Astrocyte of the hippocampus (primary cell): ENCODE measurements at places on chromosomes 1 and 21.

DNA sequence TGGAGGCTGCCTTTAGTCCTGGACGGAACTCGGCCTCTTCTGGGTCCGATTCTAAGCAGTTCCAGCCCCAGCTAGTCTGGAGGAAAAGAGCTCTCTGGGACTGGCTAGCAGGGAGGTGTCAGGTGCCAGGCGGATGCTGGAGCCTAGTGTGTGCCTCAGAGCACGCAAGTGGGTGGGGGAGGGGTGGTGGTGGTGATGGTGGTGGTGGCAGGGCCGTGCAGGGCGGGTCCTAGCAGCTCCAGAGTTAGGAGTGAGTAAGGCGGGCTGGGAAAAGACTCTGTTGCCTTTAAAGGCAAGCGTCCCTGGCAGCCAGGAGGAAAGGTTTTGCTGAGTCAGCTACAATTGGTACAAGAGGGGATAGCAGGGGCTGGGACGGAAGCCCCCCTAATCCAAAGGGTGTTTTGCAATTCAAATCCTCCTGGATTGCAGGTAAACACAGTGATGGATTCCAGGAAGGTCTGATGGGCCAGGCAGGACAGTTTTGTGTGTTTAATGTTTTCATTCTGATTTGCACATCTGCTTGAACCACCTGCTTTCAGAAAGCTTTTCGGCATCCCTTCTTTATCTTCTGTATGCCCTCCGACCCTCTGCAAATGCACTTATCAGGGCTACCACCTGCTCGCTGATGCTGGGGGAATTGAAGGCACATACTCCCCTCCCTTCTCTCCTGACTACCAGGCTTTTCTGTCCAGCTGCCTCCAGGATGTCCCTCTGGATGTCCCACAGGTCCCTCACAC lies 4.1 kb upstream of the SLC2A1 start:
- peak; percentile 81 for DNase-seq

DNA sequence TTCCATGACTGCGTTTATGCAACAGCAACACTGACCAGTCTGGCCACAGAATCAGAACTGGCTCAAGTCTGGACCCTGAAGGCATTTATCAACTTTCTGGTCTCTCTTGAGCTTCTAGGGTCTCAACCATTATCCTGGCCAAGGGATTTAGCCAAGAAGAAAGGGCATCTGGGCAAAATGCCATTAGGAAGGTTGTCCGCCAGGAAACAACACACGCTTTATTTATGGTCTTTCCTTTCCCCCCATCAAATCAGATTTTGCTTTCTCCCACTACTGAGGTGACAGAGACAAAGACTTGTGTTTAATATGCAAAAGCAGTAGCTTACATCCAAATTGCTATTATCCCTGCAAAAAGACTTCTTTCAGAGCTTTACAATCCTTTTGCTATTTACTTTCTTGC lies 81.6 kb upstream of the PPP2R5A start:
- DNase-seq = peak; percentile 32

GRCh38 chr1:226126824-226127569 lies 59.5 kb downstream of the ACBD3 start:
- no peak for DNase-seq

GRCh38 chr21:36507397-36508018 lies 27.6 kb upstream of the CLDN14 start:
- no peak for DNase-seq

GRCh38 chr21:44433791-44434567 lies 21.3 kb upstream of the LRRC3 start:
- no peak for DNase-seq

DNA sequence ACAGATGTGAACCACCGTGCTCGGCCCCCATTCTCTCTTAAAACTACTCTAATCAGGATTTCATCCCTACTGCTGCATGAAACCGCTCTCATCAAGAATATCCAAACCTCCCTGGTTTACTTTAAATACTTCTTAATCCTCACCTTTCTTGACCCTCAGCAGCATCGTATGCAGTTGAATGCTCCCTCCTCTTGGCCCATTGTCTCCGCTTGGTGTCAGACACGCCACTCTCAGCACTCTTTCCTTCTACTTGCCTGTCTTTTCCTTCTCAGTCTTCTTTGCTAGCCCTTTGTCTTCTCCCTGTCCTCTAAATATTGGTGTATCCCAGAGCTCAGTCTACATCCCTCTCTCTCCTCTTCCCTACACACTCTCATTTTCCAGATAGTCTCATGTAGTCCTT lies 314.9 kb downstream of the MRPL39 start:
- no peak for DNase-seq

GRCh38 chr1:43962324-43962723 lies 7.5 kb upstream of the DPH2 start:
- DNase-seq = no peak

- no peak for DNase-seq
These were observed 13.8 kb downstream of the EFHD2 start for GRCh38 chr1:15423355-15424077.

DNA sequence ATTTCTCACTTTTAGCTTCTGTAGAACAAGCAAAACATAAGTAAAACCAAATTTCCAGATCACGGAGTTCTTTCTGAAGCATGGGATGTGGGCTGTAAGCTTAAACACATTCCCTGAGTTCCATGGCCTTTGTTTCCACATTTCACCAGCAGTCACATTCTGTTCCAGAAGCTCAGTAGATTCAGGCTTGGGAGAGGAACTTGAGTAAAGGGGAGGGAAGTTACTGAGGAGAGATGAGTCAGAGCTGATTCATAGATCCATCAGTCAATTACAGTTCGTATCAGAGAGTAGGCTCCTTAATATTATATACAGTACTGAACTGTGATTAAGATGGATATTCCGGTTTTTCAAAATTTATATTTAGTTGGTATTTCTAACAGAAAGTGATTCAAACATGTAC lies 614.3 kb downstream of the NCAM2 start:
- DNase-seq = peak; percentile 94

DNA sequence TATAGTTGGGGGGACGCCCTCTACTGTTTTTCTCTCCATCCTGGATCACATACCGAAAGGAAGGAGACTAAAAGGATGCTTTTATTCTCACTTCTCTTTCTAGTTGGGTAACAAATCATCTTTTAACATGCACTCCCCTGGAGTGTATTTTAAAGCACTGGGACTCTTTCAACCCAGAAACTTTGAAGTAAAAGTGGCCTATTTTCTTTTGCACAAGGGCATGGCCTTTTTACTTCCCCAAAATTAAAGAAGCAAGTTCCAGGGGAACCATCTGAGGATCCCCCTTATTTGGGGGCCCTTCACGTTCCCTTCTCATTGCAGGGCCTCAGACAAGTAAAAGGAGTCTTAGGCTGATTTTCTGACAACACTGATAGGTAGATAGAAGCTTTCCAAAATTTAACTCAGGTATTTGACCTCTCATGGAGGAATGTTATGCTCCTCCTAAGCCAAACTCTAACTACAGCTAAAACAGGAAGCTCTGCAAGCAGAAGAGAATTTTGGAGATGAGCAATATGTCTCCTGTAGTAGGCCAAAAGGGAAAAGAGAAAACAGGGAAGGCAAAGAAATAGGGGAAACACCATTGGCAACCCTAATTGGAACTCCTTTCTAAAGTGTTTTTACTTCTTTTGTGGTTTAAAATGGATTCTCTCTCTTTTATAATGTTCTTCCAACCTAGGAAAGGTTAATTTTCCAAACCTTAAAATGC lies 8.9 kb upstream of the CD46 start:
- no peak for DNase-seq
